AG09309 (cell line): ENCODE measurements at places on chromosomes 3 and 15.

- no peak for DNase-seq
Measured at GRCh38 chr3:182124187-182124586, 412.5 kb downstream of the SOX2 start.

DNA sequence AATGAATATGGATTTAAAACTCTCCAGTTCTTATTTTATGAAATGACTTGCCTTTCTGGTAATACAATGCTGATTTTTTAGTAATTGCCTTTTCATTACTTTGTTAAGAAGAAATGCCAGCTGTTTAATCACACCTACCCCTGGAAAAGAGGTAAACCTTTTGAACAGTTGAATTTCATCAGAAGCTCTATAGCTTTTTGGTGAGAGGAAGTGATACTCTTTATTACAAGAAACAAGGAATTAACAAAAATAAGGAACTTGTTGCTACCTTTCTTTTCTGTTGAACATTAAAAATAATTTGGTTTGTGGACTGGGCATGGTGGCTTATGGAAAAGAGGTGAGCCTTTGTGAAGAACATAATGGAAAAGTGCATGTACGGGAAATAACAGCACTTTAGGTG is 19.7 kb downstream of the BLOC1S6 start:
- no peak for DNase-seq

- no peak for DNase-seq
Measured at GRCh38 chr15:42010434-42010833, 10.4 kb downstream of the PLA2G4E start.

DNA sequence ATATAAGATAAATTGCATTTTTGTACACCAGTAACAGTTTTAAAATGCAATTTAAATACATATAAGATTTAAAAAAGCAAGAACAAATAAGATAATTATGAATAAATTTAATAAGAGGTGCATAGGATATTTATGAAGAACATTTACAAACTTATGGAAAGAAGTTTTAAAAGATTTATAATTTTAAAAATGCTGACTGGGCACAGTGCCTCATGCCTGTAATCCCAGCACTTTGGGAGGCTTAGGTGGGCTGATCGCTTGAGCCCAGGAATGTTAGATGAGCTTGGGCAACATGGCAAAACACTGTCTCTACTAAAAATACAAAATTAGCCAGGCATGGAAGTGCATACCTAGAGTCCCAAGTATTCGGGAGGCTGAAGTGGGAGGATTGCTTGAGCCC is 37.8 kb downstream of the EOMES start:
- no peak for DNase-seq

- DNase-seq, result no peak
Measured at GRCh38 chr3:47487265-47487664, 11.5 kb upstream of the SCAP start.

- DNase-seq, result peak; percentile 20
Measured at GRCh38 chr3:72690629-72691028, 157.6 kb downstream of the SHQ1 start.

GRCh38 chr3:53693451-53693850 is 152.8 kb downstream of the CHDH start:
- no peak for DNase-seq

- no peak for DNase-seq
Measured at GRCh38 chr3:178496911-178497310, 39.3 kb upstream of the KCNMB2 start.

DNA sequence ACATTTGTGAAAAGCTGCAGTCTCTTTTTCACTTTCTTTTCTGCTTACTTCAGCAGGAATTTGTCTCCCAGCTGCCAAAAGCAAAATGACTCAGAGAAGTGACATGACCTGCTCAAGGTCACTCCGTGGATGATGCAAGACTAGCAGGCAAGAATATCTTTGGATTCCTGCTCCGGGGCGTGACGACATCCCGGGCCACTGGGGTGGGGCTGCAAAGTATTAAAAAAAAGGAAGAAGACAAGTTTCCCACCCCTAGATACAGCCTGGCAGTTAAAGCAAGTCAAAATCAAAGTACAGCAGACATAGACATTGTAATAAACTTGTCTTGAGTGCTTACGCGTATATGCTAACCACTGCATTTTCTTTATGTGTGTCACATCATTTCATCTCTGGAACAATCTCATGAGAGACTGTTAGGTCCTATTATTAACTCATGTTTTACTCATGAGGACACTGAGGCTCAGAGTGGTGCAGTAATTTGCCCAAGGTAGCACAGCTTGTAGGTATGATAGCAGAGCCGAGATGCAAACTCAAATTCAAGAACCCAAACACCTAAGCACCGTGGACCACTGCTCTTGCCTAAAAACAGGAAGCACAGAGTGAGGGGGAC is 485.2 kb upstream of the PROK2 start:
- peak; percentile 85 for DNase-seq

DNA sequence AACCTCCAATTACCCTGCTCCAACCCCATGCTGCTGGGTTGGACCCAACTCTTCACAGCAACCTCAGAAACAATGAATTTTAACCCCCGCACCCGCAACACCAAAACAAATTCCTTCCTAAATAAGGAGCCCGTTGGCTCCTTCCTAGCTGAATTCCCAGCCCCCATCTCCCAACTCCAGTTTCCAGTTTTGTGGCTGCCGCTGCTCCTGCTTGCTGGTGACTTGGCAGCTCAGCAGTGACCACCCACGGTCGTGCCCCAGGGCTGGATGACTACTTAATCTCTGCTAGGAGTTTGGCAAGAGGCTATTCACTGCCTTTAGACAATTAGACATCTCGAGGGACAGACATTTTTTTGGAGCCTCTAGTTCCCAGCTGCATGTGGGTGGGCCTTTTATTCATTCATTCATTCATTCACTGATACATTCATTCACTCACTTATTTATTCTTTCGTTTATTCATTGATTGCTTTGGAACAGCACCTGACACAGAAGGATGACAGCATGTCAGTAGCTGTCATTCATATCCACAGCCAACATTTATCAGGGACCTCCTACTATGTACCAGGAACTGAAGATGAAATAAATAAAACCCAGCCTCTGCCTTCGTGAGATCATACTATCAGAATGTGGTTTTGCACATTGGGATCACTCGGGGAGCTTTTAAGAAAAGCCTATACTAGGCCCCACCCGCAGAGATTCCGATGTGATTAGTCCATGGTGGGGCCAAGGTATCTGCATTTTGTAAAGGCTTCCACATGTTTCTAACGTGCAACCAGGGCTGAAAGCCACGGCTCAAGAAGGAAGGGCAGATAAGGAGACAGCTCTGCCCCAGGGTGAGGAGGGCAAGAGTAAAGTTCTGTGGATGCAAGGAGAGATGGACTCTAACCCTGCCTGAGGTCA is 256.5 kb downstream of the SHQ1 start:
- DNase-seq, result peak; percentile 87

DNA sequence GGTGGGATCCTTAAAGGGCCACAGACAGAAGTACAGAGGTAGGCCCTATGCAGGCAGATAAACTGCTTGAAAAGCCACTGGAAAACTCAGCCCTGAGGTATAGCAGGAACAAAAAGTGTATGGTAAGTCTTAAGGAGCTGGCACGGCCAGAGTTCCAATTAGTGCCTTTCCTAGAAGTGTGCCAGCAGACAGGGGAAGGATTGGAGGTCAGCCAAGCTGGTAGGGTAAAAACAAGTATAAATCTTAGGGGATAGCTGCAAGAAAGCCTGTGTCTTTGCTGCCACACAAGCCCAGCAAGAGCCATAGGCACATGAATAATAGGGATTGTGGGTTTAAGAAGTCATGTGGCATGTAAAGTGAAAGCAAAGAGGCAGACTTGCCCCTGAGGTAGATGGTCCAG is 582.5 kb downstream of the PLOD2 start:
- DNase-seq, result no peak

DNA sequence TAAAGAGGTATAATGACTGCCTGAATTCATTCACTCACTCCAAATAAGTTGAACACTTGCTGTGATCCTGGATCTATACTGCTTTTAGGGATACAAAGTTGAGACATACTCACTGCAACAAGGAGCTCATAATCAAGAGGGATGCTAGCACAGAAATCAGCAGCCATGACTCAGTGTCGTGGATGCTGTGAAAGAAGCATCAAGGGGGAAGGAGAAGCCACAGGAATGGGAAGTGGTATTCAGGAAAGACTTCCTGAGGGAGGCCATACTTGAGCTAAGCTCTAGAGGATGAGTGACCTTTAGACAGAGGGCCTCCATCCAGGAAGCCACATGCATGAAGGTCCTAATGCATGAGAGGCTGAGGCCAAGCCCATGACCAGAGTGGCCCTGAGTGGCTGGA is 245.7 kb upstream of the RORA start:
- DNase-seq, result no peak

- no peak for DNase-seq
Measured at GRCh38 chr15:94791008-94791407, 559.6 kb downstream of the MCTP2 start.

DNA sequence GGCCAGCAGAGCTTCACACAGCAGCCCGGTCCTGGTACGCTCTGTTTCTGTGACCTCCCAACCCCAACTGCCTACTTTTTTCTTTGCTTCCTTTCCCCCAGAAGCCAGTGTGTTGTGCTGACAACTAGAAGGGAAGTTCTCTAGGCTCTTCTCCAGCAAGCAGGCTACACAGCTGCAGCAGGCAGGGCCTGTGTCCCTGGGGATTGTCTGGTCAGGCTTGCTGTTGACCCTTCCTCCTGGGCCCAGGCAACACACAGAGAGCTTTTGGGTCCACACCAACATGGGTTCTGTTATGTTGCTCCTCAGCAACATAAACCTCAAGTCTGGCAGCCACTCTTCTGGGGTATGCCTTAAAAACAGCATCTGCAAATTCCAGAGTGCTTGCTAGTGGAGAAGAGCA is 36.2 kb upstream of the TSPAN3 start:
- no peak for DNase-seq

DNA sequence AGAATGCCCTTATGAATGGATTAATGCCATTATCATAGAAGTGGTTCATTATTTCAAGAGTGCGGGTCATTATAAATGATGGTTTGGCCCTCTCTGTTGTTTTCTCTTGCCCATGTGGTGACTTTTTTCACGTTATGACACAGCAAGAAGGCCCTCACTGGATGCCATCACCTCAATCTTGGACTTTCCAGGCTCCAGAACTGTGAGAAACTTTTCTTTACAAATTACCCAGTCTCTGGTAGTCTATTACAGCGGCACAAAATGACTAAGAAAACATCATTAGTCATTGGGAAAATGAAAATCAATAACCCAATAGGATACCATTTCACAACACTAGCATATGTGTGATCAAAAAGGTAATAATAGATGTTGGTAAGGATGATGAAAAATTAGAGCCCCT is 119.0 kb upstream of the LPP start:
- DNase-seq, result no peak

DNA sequence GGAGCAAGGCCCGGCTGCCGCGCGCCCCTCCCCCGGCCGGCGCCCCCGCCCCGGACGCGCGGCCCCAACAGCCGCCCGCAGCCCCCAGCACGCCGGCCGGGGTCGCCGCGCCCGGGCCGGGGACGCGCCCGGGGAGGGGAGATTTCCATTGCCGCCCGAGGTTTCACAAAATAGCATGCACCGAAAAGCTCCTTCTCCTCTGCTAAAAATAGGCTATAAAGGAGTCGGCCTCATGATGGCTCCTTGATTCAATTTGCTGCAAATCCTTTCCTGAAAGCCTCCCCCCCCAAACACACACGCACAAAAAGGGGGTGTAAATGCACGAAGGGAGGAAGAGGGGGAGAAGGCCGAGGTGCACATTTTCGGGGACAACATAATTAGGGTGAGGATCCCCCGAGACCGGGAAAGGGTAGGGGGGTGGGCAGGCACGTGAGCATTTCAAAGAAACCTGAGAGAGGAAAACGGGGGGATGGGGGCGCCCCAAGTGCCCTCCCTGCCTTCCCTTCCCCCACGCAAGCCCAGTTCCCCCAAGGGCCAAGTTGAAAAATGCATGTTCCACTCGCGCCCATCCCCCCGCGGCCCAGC is 734 bp downstream of the TBL1XR1 start:
- DNase-seq, result no peak
